ENCODE measurements at places on chromosomes 11 and 22. TPM values are rescaled to one million over a fixed set of nuclear protein-coding genes. Genes with fewer than 3 reads are reported as not detected.

DNA sequence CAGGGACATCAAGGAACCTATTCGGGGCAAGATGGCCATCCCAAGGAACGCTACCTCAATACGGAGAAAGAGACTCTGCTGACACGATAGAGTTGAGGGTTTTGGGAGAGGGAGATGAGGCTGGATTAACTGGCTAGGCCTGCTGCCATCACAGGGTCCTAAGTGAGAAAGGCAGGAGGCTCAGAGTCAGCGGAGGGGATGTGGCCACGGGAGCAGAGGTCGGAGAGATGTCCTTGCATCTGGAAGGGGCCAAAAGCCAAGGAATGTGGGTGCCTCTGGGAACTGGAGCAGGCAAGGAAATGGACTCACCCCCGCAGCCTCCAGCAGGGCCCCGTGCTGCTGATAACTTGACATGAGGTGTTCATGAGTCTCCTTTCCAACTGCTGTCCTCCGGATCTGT lies 31.0 kb upstream of the RFPL3 start:
- DNase-seq: no peak

DNA sequence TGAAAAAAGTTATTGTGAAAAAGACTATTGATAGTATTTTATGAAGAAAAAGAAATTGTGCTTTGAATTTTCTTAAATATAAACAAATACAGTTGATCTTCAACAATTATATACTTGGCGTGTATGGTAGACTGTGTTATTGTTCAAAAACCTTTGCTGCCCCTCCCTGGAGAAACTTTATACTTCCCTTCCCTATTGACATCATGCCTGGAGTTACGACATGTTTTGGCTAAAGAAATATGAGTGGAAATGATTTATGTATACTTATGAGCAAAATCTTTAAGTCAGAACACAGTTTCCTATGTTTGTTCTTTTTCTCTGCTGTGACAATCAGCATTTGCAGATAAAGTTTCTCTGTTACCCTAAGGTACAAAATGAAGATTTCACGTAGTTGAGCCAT lies 243.8 kb downstream of the TMEM135 start:
- peak; percentile 3 for DNase-seq

DNA sequence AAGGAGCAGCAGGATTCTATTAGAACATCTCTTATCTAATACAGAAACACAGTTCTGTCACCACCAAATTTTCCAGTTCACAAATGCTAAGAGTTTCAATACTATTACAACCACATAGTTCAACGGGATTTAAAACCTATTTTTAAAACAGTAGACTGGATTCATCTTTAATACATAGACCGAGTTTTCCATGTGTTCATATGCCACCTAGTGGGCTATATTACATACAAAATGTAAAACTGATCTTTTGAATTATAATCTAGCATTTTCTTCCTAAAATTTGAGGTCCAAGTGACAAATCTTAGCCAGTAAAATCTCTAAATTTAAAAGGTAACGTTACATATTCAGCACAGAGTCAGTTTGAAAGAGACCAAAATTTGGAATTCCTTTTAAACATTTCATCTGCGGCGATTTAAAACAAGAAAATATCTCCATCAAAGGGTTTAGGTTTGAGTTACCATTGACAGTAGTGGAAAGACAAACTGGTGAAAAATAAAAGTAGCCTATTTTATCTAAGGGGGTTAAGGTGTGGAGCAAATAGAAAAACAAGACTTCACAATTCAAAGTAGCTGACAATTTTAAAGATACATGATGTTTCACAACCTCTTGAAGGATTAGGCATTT lies 269.3 kb upstream of the MPPED2 start:
- no peak for DNase-seq

DNA sequence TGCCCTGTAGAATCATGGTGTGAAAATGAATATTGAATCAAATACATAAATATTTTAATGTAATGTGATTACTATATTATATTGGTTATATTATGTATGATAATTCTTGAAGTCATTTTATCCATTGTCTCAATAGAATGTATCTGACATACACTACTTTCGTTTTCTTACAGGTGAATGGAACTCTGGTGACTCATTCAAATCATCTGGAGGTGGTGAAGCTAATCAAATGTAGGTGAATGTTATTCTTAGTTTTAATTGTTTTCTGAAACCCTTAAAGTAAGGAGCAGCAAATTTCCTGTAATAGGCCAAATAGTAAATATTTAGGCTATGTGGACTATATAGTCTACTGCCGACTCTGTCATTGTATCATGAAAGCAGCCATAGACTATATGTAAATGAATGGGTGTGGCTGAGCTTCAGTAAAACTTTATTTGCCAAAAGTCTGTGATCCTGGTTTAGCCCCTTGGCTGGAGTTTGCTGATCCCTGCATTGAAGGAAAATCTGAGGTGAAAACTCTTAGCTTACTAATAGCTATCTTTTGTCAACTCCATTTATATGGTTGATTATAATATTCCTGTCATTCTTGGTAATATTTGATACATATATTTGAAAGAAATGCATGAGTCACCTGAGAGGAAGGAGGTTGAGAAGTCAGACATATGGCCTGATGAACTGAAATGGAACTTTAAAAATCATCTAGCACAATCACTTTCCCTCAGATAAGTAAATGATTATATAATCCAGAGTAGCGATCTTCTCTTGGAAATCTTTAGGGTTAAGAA lies 87.2 kb upstream of the GRIK4 start:
- DNase-seq: no peak

GRCh38 chr11:116194156-116194904 lies 578.5 kb downstream of the BUD13 start:
- peak; percentile 20 for DNase-seq

Gene SHISA8
- total RNA-seq: not detected

- DNase-seq: no peak
Observed at GRCh38 chr11:132463295-132464002, 1068.9 kb downstream of the OPCML start.

DNA sequence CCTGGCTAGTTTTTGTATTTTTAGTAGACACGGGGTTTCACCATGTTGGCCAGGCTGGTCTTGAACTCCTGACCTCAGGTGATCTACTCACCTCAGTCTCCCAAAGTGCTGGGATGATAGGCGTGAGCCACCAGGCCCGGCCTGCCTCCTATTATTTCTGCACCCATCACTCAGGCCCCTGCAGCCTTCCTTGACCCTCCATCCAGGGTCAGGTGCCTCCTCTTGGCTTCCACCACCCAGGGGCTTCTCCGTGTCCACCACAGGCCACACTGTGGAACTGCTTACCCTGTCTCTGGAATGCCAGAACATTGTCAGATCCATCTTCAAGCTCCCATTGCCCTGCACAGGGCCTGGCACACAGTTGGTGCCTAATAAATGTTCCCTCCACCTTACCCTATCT lies 75.4 kb upstream of the RTL6 start:
- no peak for DNase-seq

Gene ZNHIT2
- total RNA-seq: 36.9 TPM

Gene APOBEC3H
- not detected for total RNA-seq

Gene MYOD1
- not detected for total RNA-seq

DNA sequence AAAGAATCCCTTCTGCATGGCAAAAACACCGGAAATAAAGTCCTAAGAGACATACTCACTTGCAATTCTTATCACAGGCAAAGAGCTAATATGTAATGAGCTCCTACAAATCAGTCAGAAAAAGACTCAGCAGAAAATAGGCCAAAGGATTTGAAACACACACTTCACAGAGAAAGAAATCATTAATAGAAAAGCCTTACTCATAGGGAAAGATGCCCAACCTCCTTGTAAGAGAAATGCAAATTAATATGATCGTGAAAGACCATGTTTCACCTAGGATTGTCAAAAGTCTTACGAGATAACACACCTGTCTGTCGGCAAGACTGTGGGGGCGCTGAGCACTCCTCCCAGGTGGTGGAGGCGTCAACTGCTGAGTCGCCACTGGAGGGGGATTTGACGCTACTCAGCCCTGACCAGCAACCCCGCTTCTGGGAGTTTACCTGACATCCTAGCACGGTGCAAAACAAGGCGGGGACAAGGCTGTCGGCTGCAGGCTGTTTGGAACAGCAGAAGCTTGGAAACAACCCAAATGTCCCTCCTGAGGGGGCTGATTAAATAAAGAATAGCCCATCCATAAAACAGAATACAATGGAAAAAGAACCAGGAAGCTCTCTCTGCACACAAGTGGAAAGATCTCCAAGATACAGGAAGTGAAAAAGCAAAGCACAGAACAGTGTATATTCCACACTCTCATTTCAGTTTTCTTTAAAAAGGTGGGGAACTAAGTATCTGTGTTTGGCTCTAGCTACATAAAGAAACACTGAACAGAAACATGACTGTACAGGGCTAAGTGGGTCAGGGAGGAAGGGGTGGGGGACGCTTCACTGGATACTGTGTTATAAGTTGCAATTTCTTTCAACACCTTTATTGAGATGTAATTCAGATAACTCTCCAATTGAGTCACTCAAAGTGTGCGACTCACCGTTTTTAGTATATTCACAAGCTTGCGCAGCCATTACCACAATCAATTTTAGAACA lies 11.5 kb downstream of the CSNK1E start:
- no peak for DNase-seq

DNA sequence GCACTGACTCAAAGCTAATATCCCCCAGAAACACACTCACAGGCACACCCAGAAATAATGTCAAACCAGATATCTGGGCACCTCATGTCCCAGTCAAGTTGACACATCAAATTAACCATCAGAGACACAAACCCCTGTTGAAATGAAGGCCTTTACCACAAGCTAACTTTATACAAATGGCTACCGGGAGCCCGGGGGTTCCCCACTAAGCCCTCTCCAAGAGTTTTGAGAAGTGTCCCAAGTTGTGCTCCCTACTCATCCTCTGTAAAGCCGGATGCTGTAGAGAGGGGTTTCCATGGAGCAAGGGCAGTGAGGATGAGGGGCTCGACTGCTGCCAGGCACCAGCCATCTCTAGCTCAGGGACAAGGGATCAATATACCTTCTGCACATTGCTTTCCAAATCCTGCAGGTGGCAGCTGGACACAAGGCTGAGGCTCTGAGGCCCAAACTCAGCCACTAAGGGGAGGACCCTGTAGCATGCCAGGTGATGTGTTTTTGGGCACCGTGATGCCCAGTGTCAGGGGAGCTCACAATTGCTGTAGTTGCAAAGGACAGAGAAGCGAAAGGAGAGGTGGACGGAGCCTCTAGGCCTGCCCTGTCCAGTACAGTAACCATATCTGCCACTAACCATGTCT lies 145.7 kb downstream of the TTC17 start:
- DNase-seq: no peak

Gene GP1BB
- 6.2 TPM for total RNA-seq

DNA sequence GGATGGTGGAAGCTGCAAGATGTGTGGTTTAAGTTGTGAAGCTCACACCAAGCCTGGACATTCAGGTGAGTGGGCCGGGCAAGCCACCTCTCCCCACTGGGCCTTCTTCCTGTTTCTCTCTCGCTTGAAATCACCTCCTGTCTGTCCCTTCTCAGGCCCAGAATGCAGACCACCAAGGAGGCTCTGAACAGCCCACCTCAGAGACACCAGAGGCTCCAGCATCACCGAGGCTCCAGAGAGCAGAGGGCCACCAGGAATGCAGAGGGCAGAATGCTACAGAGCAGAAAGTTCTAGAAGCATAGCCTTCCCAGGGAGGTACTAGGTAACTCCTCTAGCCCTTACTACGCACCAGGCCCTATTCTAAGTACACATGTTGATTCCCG lies 14.8 kb upstream of the IL2RB start:
- DNase-seq: no peak

Gene OR5T1
- total RNA-seq: not detected

Gene LMNTD2
- total RNA-seq: 0.54 TPM

DNA sequence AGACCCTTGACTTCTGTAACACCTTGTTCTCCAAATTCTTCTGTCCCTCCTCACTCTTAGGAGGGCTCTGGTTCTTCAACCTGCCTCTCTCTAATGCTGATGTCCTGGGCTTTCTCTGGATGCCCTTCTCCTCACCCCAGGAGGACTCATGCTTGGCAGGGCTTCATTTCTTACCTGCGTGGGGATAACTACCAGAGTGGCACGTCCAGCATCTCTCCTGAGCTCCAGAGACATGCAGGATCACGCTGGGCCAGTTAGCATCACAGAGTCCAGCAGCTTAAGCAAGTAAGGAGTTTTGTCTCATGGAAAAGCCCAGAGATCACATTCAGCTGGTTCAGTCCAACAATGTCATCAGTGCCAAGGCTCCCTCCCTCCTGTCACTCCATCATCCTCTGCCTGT lies 36.4 kb downstream of the RTL6 start:
- DNase-seq: no peak

- DNase-seq: peak; percentile 25
Observed at GRCh38 chr11:12526789-12527188, 147.4 kb upstream of the TEAD1 start.

GRCh38 chr11:73239111-73239521 lies 21.0 kb downstream of the P2RY2 start:
- DNase-seq: no peak

- DNase-seq: no peak
Observed at GRCh38 chr22:27990451-27990840, 71.4 kb upstream of the PITPNB start.

- DNase-seq: no peak
Observed at GRCh38 chr11:72738199-72739141, 13.7 kb downstream of the ARAP1 start.

DNA sequence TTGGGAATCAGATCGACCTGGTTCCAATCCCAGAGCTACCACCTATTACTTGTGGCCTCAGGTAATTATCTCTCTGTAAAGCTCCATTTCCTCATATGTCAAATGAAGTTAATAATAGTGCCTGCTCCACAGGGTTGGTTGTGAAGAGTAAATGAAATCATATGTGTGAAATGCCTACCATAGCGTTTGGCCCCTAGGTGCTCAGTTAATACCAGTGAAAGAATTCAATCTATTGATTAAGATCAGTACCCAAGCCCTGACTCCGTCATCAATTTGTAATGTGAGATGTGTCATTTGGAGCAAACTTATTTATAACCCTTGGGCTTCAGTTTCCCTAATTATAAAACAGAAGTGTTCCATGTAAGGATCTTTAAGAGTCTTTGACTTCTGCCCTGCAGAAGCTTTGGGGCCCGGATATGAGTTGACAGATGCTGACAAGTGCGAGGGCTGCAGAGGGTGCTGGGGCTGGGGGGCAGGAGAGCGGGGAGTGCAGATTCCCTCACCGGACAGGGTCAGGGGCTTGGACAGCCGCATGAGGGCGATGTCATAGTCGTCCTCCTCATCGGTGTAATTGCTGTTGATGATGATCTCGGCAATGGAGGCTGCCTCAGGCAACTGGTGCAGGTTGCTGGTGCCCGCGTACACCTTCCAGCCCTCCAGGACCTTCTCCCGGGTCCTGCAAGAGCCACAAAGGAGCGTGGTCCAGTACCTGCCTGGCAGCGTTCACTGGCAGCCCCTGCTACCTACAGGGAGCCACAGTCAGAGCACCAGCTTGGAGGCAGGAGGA lies 20.9 kb downstream of the TMPRSS13 start:
- DNase-seq: no peak

Gene ANGPTL5
- not detected for total RNA-seq

Measured in Daoy (cell line).